ENCODE measurements at places on chromosomes 3 and 15. TPM values are rescaled to one million over a fixed set of nuclear protein-coding genes. Genes with fewer than 3 reads are reported as not detected.

POLQ gene
- total RNA-seq: 0.42 TPM

GOLGA8Q gene
- total RNA-seq: 5.1 TPM

ABTB1 gene
- total RNA-seq: 71.7 TPM

TIMP4 gene
- total RNA-seq: 73.9 TPM

CLRN1 gene
- total RNA-seq: not detected

RETNLB gene
- not detected for total RNA-seq

TJP1 gene
- 146 TPM for total RNA-seq

ADGRG7 gene
- total RNA-seq: not detected

IL20RB gene
- total RNA-seq: 0.71 TPM

MAP3K13 gene
- total RNA-seq: 17.3 TPM

KIF7 gene
- total RNA-seq: 26.4 TPM

FRMD5 gene
- 0.27 TPM for total RNA-seq

GOLGA8G gene
- not detected for total RNA-seq
